Forelimb muscle (tissue), 1 donor: ENCODE measurements at places on chromosomes 5 and 9.

DNA sequence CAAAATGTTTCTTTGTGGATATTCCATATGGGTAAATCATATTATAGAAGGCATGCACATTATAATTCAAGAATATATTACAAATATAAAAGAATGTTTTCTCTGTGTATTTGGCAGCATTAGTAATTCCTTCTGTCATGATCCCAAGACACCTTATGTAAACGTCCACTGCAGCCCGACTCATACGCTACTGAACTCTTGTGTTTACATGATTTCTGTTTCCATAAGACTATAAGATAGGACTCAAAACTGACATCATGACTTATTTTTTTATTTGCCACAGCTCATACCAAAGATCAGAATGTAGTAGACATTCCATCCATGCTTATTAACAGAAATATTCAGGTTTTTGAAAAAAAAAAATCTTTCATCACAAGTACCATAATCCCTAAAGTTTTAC lies 234.1 kb downstream of the AP3B1 start:
- DNase-seq, result no peak

GRCh38 chr9:136844761-136845464 lies 2.6 kb downstream of the AJM1 start:
- DNase-seq, result no peak

- no peak for DNase-seq
These were observed 125.1 kb upstream of the KLF9 start for GRCh38 chr9:70539526-70539925.

GRCh38 chr9:107819772-107820565 lies 330.4 kb upstream of the KLF4 start:
- DNase-seq, result no peak

GRCh38 chr5:6029811-6030271 lies 348.5 kb downstream of the MED10 start:
- no peak for DNase-seq

DNA sequence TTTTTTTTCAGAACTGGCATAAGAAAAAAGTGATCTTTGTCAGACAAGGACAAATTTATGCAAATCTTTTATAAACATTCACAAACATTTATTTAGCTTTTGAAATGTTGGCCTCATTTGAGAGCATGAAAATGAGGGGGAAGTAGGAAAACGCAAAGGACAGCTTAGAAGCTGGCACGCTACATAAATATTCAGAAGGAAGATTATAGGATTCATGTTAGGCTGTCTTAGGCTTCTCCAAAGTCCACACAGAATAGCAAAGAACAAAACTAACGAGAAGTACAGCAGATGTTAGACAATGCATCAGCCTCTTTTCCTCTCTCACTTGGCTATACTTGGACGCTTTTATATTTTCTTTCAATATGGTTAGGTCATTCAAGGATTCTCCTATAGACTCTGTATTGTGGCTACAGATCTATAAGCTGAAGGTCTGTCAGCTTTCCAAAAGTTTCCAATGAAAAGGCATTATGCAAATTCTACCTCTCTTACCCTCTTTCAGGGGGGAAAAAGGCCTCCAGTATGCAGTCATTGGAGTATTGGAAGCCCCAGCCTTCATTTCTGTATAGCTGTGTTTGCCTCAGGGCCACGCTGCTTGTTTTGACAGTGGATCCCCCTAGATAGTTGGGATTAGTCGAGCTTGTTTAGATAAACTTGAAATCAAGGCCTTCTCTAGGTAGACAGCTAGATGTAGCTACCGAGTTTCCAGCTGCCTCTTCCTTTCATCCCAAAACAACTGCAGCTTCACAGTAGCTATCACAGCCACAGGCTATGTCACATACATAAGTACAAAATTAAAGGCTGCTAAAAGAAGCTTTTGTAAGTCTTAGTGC lies 153.0 kb downstream of the DENND1A start:
- no peak for DNase-seq

DNA sequence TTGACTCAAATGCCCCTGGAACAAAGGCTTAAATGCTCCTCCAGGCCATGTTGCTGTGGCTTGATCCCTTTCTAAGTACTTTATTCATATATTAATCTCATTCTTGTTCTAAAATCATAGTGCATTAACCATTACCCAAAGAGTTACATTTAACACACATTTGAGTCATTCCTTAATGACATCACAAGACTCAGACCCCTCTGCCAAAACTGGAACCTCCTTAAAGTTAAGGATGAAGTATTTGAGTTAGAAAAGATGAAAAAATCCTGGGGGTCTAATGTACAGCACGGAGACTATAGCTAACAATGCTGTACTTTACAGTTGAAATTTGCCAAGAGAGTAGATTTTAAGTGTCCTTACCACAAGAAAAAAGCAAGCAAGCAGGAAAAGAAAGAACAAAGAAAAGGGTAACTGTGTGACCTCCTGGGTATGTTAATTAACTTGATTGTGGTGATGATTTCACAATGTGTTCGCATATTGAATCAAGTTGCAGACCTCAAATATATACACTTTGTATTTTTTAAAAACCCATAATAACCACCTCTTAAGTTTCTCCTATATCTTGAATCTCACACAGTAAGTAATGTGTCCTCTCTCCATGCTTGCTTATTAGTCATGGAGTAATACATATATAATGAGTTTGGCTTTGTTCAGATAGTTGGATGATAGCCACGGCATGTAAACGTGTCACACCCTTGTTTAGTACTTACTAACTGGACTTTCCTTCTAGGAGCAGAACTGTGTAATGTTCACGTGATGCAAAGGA lies 376.9 kb downstream of the SEMA5A start:
- no peak for DNase-seq

DNA sequence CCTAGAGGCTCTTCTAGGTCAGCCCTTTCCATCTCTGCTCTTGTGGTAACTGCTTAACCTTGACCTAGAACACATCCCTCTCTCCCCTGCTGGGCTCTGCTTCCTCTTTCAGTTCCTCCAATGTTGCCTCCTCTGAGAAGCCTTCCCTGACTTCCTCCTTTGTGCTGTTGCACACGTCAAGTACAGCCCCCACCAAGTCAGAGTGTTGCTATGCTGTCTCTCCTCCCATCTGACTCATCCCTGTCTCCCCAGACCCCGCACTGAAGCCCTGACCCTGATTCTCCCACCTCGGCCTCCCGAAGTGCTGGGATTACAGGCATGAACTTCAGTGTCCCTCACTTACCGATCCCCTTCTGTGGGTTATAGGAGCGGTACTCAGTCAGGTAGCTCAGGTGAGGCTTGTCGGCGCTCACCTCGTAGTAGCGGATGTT lies 10.4 kb upstream of the TRIM14 start:
- no peak for DNase-seq

- no peak for DNase-seq
These were observed 59.9 kb downstream of the NUDT12 start for GRCh38 chr5:103502662-103503061.

DNA sequence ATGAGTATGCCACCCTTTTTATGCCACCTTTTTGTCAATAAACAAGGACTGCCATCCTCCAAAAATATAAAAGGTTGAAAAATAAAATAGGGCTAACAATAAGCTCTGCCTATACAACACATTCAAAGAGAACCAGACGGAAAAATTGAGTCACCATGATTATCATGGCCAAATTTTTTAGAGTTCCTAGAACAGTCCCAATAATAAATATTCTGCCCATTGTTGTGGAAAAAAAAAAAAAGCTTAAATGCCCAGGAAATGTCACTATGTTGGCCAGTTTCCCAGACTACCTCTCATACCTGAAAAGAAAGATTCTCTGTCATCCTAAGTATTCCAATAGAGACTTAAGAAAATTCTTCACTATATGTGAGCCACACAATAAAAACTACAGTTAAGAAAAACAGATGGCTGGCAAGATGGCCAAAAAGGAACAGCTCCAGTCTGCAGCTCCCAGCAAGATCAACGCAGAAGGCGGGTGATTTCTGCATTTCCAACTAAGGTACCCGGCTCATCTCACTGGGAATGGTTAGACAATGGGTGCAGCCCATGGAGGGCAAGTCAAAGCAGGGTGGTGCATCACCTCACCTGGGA lies 149.0 kb downstream of the TMEM161B start:
- DNase-seq, result no peak

DNA sequence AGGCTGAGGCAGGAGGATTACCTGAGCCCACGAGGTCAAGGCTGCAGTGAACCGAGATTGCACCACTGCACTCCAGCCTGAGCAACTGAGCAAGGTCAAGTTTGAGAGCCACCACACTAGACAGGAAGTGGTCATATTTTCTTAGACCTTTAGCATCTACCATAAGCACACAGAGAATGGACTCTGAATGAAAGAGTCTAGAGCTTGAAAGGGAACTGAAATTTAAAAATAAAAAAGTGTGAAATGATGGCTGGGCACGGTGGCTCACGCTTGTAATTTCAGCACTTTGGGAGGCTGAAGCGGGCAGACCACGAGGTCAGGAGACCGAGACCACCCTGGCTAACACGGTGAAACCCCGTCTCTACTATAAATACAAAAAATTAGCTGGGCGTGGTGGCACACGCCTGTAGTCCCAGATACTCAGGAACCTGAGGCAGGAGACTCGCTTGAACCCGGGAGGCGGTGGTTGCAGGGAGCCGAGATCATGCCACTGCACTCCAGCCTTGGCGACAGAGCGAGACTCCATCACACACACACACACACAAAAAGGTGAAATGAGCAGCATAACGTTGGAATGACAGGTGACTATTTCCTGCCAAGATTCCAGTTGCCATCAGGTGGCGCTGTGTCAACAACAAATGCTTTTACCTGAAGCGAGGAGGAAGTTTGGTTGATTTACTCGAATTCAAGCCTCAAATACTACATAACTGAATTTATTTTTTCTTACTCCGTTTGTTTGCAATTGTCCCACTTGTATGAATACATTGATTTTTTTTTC lies 21.3 kb upstream of the AK3 start:
- peak; percentile 56 for DNase-seq

GRCh38 chr9:117418111-117418510 lies 3.3 kb upstream of the ASTN2 start:
- no peak for DNase-seq

DNA sequence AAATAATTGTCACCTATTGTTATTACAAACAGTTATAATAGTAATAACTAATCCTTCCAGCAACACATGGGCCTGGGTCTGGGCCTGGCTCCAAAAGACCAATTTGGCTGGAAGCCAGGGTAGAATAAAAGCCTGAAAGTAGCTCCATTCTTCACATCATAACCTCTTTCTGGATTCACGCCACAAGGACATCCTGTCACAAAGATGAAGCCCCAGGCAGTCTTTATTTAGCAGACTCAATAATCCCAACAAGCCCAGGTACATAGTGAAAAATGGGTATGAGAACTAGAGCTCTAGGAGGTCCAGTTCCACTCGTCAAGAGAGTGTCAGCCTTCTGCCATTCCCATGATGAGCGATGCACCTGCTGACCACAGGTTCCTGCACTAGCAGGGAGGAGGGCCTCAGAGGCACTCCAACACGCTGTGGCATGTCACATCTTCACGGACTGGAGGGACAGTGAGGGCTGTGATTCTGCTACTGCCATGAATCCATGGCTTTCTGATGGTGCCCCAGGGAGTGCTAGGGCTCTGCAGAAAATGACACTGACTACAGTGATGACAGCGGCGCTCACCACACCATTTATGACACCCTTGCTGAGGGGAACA lies 124.9 kb downstream of the SPOCK1 start:
- DNase-seq, result no peak
